ENCODE measurements at places on chromosomes 7 and 10.

DNA sequence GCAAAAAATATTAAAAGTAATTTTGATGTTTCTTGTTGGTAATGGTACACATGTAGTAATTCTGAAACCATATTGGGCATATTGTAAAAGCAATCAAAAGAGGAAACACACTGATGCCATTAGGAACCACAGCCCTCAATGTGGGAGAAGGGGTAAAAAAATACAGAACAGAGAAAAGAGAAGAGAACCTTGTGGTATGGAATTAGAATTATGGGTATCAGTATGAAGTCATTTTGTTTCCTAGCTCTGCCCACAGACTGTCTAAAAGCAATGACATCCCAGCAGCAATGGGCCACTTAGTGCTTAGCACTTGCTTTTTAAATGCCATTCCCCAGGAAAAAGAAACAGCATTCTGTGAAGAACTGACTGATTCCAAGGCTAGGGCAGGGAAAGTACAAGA is 61.5 kb downstream of the CPVL start:
- no peak for DNase-seq

- DNase-seq: no peak
Measured at GRCh38 chr7:65953001-65953720, 28.9 kb downstream of the GUSB start.

DNA sequence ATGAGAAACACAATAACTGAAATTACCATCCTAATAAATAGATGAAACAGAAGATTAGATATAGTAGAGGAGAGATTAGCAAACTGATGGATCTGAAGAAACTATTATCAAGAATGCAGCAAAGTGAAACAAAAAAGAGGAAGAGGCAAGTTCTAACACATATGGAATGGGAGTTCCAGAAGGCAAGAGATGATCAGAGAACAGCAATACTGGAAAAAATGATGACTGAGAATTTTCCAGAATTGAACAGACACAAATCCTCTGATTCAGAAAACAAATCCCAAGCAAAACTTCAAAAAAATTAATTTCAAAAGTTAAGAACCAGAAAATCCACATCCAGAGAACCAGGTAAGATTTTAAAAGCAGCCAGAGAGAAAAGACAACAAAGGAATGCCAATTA is 20.2 kb upstream of the CYREN start:
- no peak for DNase-seq

DNA sequence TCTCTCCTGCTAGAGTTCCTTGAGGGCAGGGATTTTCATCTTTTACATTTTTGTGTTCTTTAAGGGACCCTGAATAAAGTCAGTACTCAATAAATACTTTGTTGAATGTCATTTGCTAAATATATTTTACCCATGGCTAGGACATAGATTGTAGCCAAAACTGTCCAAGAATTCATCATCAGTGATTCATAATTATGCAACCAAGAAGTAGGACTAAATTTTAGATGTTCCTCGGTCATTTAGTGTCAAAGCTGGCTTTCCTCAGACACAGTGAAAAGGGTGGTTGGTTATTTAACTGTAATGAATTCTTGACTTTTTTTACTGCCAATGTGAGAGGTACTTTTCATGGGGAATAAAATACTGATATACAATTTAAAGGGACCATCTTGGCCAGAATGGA is 3.3 kb downstream of the NUDT13 start:
- no peak for DNase-seq

- DNase-seq: no peak
Measured at GRCh38 chr10:13765641-13766341, 179.0 kb downstream of the PRPF18 start.

DNA sequence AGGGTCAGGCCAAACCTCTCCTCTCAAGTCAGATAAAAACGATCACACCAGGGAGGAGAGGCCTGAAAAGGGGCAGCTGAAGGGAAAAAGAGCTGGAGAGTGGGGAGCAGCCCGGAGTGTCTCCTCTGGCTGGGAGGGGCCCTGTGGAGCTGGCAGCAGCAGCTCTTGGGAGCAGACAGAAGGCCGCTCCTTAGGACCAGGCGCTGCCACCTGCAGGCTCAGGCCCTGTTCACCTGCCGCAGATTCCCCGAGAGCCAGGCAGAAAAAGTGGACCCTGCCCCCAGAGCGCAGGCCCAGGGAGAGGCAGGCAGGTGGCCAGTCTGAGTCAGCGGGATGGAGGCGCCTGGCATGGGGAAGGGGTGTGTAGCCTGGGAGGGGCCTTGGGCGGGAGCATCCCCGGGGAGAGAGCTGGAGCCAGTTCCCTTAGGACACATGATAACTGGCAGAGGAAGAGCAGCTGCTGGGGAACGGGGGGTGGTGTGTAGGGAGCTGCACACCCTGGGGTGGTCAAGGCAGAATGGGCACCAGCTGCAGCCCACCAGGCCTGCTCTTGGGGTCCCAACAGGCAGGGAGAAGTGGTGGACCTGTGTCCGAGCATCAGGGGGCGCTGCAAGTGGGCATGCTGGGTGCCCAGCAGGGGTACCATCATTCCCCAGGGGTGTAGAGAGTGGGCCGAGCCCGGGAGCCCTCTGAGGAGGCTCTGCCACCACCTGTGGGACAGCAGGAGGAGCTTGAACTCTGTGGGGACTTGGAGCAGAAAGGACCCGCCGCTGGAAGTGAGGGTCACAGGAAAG is 177.2 kb upstream of the RHEB start:
- peak; percentile 94 for DNase-seq

GRCh38 chr10:121695731-121696464 is 97.7 kb upstream of the FGFR2 start:
- no peak for DNase-seq

DNA sequence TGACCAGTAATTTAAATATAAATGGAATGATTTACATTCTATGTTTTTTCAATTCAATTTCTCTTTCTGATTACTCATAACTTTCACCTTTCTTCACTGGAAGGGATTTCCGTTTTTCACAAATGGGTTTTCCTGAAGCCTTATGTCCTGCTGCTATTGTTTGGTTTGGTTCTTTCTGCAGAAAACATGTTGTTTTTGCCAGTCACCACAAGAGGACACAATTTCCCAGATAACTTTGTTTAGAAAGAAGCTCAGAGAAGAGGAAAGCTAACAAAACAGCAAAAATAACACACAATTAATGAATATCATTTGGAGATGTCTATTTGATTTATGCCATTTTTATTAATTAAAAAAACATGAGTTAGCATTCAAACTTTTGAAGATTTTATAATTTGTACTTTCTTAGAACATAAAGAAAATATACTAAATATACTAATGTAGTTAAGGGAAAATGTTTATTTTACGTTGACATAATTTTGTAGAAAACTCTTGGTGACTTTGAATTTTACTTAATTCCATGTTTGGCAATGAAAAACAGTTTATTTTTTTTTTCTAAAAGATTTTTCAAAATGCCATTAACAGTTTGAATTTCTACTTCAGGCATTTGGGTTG is 4.6 kb upstream of the TWIST1 start:
- DNase-seq: no peak

DNA sequence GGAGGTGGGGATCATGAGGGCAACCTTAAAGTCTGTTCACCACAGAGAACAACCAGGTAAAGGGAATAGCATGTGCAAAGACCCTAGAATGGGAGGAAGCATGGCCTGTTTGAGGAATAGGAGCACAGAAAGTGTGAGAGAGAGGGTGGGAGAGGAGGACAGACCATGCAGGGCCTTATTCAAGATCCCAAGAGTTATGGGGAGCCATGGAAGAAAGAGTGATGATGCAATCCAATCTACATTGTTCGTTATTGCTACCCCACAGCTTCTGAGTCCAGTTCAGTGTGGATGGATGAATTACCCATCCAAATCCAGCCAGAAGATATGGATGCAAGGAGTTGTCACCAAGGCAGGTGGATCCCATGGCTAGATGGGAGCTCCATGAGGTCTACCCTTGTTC is 7.8 kb upstream of the EIF4EBP2 start:
- DNase-seq: no peak

- no peak for DNase-seq
Measured at GRCh38 chr10:95861386-95861785, 46.4 kb upstream of the CC2D2B start.

DNA sequence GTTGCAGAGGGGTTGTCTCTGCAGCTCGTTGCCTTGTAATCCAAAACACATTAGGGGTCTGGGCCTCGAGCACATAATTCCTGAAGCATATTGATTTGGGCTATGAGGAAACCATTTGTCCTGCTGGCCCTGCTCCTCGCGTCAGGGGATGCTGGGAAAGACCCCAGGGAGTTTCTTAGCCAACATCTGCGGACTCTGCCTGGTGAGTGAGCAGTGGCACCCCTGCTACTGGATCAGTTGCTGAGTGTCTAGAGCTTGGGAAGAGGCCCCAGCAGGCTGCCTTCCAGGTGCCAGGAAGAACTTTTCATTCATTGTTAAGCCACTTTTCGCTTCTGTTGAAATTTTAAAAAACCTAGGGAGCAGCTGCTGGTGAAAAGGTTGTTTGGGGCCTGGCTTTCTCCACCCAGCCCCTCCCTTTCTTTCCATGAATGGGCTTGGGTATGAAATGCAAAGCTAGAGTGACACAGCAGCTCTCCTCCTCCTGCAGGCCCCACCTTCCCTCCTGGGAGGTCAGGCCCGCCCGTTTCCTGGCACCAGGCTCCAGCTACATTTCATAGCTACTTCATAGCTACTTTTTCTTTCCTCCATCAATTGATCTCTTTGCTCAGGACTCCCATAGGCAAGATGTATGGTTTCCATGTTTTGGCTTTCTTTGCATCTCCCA is 26.8 kb downstream of the TACR2 start:
- DNase-seq: peak; percentile 37

- no peak for DNase-seq
Measured at GRCh38 chr10:114825513-114826253, 4.1 kb downstream of the FHIP2A start.

GRCh38 chr10:96414303-96414702 is 55.5 kb upstream of the OPALIN start:
- DNase-seq: no peak

DNA sequence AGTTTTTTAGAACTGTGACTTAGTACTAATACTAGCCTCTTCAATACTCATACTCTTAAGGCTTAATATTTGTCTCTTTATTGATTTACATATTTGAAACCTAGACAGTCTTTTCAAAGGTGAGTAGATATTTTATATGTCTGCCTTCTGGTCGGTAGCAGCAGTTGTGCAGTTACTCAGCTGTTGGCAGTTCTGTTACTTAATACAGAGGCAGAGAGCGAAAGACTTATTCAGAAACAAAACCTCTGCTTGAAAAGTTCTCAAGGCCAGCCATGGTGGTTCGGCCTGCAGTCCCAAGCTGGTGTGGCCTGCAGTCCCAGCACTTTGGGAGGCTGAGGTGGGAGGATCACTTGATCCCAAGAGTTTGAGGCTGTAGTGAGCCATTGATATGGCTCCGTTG is 84.2 kb downstream of the AUTS2 start:
- no peak for DNase-seq

- peak; percentile 65 for DNase-seq
Measured at GRCh38 chr7:2399848-2400587, 3.4 kb upstream of the CHST12 start.

DNA sequence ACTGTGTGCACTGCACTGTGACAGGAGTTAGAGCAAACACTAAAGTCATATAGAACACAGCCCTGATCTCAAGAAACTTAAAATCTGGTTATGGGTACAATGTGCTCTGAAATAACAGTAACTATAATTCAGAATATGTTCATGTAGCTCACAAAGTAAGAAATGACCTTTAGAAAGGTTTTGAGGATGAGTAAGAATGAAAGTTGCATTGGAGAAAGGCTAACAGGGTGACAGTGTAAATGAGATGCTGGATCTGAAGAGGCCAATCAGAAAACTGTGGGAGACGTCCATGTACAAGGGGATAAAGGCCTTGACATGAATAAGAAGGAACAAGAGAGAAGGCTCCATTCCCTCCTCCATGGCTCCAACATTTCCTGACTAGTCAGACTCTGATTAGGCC is 124.7 kb downstream of the GRM3 start:
- no peak for DNase-seq

- DNase-seq: no peak
Measured at GRCh38 chr10:89706011-89706410, 4.6 kb downstream of the KIF20B start.

DNA sequence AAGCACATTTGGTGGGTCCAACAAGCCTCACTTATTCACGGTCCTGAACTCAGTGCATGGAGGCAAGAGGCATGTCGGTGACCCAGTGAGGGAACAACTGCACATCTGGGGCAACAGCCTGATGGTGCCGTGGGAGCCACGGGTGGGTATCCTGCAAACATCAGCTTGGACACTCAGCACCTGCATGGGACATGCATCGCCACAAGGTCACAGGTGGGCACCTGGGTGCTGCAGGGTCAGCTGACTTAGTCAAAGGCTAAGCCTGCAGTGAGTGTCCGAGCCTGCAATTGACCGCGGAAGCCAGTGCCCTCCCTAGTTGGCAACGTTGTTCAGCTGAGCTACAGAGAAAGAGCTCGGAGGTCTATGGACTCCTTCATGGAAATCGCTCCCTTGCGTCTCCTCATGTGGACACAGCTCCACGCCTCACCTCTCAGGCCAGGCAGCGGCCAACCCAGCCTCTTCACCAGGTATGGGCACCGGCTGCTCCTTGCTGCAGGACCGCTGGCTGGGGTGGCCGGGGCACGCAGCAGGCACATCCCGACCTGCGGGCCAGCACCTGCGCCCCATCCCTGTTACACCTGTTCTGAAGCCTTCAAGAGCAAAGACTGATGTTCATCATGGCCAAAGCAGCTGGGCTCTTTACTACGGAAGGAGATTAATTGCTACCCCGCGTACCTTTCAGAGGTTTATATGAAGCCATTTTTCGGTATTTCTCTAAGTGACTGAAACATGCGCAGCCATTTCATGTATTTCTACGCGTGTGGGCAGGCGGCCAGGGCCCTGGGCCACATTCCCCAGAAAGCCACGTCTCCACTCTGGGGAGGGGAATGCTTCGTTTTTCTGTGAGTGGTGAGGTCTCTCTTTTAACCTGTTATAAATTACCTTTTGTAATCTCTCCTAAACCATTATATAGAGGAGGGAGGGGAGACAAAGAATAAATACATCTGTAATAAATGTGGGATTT is 380.7 kb downstream of the DNAJB6 start:
- DNase-seq: no peak

DNA sequence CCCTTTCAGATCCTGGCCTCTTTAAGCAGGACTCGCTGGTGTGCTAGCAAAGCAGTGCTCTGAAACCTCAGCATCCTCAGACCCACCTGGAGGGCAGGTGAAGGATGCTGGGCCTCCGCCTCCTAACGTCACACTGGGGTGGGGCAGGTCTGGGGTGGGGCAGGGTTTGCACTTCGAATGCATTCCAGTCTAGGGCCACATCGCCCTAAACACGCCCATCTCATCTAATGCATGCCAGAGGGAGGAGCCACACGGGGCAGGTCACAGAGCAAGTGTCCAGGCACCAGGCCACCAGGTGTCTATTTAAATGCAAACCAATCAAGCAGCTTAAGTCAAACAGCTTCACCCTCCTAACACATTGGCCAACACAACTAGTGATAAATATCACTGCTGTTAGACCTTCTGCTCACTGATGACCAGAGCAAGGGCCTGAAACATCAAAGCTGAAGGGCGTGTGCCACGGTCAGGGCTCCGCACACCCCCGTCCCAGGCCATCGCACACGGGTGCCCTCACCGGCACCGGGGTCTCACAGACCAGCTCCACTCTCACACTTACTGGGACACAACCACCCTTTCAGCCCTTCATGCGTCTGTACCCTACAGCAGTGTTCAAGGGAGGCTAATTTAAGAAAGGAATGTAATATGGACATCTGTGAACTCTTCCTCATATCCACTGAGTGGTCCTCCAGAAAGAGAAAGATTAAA is 47.1 kb downstream of the DIP2C start:
- no peak for DNase-seq

GRCh38 chr10:47249881-47250280 is 50.1 kb upstream of the GDF10 start:
- DNase-seq: no peak
